ENCODE measurements at places on chromosomes 5 and 9.

- no peak for DNase-seq
Measured at GRCh38 chr9:113511856-113512761, 48.6 kb downstream of the RGS3 start.

DNA sequence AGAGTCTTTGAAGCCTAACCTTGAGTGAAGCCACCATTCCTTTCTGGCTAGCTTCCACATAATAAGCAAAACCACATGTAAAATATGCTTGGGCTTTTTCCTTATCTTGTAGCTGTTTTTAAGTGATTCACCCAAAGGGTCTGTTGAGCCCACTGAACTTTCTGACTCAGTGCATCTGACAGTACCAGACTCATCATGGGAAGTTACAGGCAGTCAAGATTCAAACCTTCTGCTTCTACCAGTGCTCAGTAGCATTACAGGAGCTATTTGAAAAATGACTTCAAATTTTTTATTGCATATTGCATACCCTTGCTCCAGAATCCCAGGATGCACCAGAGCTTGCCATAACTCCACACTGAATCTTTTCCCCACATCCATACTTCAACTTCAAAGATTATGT lies 87.5 kb upstream of the PTPRD start:
- no peak for DNase-seq

DNA sequence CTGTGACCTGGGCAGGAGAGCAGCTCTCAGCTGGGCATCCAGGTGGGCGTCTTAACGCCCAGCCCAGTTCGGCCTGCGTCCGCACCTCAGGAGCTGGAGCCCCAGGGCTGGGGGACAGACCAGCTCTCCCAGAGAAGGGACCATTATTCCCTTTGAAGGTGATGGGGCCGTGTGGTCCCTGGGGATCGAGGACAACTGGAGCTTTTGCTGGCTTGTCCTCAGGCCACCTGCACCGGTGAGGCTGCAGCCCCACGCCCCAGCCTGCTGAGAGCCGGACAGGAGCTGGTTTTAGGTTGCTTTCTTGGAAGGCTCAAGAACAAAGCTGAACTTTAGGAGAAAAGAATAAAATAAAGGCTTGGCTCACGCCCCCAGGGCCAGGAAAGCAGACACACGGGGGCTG lies 40.9 kb downstream of the NACC2 start:
- DNase-seq: no peak

DNA sequence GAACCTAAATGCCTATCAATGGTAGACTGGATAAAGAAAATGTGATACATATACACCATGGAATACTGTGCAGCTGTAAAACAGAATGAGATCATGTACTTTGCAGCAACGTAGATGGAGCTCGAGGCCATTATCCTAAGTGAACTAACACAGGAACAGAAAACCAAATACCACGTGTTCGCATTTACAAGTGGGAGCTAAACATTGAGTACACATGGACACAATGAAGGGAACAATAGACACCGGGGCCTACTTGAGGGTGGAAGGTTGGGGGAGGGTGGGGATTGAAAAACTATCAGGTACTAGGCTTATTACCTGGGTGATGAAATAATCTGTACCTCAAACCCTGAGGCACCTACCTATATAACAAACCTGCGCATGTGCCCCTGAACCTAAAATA lies 22.4 kb upstream of the DEPDC1B start:
- DNase-seq: no peak

DNA sequence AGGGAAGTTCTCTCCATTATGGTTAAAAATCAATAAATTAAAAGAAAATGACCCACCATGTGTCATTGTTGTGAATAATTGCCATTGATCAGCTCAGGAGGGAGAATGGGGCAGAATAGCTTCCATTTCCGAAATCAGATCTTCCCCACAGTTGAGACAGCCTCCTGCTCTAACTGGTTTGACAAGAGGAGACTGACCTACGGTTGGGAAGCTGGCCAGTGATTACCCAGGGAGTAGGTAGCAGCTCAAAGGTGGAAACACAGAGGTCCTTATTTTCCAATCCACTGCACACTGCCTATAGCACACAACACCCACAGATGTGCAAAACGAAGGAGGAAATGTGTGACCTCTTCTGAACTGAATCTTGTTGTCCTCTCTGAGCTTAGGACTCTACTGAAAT lies 69.0 kb upstream of the DAPK1 start:
- no peak for DNase-seq

DNA sequence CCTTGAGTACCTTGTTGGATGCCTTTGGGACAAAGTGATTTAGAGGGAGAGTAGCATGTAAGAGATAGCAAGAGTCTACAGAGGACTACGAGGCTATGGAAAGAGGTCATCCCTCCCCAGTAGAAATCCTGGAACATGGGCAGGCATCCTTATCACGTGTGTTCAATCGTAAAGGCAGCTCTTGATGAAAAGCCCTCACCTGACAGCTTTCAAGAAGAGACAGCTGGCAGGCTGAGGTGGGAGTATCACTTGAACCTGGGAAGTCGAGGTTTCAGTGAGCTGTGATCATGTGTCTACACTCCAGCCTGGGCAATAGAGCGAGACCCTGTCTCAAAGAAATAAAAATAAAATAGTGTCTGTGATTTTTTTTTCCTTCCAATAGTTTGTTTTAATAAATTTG lies 112.6 kb downstream of the PCSK5 start:
- DNase-seq: no peak

GRCh38 chr5:179834120-179834519 lies 13.4 kb downstream of the SQSTM1 start:
- DNase-seq: no peak

GRCh38 chr5:54534191-54535004 lies 16.8 kb downstream of the SNX18 start:
- DNase-seq: no peak

GRCh38 chr9:128529191-128529590 lies 23.2 kb upstream of the SPTAN1 start:
- DNase-seq: no peak

DNA sequence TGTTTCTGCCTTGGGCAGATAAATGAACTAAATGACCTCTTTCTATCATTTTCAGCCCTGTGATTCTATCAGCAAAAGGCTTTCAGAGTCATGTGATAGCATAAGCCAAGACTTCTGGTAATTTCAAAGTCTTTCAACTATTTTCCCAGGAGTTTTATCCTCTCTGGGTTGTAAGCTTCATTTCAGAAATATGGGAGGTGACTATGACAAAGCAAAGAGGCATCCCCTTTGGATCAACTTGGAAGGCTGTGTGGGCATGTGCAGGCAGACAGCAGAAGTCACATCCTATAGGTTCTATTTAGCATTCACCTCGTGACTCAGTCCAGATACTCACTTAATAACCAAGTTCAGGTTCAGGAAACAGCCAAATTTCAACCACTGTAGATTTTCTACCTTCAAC lies 149.0 kb upstream of the FST start:
- no peak for DNase-seq

DNA sequence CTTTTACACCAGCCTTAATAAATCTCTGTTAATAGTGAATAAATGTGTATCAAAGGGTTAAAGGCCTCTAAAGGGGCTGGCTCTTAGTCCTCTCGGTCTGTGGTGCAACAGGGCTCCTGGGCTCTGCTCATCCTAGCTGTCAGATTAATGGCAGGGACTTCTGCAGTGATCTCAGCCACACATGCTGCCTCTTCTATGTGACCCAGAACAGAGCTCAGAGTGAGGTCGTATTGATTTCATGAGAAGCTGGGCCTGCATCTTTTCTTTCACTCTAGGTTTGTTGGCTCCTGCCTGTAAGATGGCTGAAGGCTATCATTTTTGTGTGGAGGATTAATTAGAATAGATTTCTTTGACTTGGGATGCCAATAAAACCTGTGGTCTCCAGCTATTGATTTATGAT lies 165.0 kb upstream of the GLRA1 start:
- no peak for DNase-seq

DNA sequence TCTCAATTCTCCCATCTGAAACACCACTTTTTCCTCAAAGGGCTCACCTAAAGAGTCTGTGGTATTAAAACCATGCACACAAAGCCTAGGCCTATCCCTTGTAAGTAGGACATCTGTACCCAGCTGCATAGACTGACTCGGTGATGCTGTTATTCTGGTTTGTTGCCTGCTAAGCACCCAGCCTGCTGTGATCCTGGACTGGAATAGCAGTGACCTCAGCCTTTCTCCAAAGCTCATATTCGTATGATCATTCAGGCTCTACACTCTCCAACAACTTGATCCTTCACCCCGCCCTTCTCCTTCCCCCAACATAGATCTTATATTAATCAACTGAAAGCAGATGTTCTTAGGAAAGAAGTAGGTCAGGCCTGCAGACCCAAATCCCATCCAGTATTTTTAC lies 81.4 kb upstream of the WWC1 start:
- DNase-seq: no peak

DNA sequence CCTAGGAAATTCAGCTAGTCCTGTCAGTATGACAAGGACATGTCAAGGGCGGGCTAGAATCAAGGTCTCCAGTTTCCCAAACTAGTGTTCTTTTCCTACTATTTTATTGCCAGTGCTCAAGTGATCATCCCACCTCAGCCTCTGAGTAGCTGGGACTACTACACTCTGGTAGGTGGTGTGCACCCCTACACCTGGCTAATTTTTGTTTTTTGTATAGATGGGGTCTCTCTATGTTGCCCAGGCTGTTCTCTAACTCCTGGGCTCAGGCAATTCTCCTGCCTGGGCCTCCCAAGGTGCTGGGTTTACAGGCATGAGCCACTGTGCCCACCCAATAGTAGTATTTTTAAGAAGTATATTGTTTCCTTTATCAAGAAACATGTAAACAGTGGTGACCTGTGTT lies 54.0 kb downstream of the C9orf85 start:
- no peak for DNase-seq

DNA sequence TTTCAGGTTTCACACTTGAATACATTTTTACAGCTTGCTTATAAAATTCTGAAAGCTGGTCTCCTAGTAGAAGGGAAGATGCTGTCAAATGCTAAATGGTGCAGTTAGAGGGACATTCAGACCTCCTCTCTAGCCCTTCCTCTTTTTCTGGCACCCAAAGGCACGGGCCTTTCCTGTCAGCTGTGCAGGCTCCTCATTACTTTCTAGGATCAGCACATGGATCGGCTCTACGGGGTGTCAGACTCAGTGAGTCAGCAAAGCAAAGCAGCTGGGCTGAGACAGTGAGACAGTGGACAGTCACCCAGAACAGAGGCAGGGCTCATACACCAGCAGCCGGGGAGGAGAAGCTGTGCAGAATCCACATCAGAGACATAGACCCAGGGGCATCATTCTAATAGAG lies 80.0 kb upstream of the TNC start:
- DNase-seq: no peak

GRCh38 chr5:107578051-107578635 lies 92.6 kb downstream of the EFNA5 start:
- DNase-seq: no peak

All from G401 (cell line).